Activated CD4-positive, alpha-beta T cell treated with anti-CD3 and anti-CD28 coated beads, Interleukin-2, Interleukin-4, amounts not matched to agents 100 ng/mL and 50 ng/mL, durations not matched to agents 16 hours and 8 hours (primary cell): ENCODE measurements at places on chromosomes 3 and 15.

GRCh38 chr3:180116658-180117057 lies 79.9 kb upstream of the PEX5L start:
- no peak for DNase-seq

- no peak for DNase-seq
Measured at GRCh38 chr15:77535845-77536244, 96.9 kb downstream of the LINGO1 start.

GRCh38 chr3:77147836-77148578 lies 108.1 kb downstream of the ROBO2 start:
- DNase-seq: no peak

DNA sequence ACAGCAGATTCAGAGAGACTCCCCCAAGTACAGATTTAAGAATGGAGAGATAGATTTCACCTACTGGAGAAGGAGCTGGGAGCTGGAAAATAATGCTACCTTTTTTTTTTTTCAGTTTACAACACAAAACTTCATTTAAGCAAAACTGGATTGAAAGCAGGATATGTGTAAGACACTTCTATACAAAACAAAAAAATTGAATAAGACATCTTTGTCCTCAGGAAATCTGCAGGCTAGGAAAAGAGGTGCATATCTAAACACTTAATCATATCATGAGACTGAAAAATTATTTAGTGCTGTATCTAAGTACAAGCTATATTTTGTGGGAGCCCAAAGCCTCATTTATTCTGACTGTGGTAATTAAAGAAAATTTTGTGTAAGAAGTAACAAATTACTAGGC lies 516.1 kb downstream of the ZIC1 start:
- DNase-seq: no peak

GRCh38 chr3:156978481-156978961 lies 152.4 kb downstream of the LEKR1 start:
- DNase-seq: no peak

- no peak for DNase-seq
Measured at GRCh38 chr3:65169961-65170360, 482.2 kb upstream of the ADAMTS9 start.

- DNase-seq: no peak
Measured at GRCh38 chr15:93980261-93980911, 251.0 kb upstream of the MCTP2 start.

DNA sequence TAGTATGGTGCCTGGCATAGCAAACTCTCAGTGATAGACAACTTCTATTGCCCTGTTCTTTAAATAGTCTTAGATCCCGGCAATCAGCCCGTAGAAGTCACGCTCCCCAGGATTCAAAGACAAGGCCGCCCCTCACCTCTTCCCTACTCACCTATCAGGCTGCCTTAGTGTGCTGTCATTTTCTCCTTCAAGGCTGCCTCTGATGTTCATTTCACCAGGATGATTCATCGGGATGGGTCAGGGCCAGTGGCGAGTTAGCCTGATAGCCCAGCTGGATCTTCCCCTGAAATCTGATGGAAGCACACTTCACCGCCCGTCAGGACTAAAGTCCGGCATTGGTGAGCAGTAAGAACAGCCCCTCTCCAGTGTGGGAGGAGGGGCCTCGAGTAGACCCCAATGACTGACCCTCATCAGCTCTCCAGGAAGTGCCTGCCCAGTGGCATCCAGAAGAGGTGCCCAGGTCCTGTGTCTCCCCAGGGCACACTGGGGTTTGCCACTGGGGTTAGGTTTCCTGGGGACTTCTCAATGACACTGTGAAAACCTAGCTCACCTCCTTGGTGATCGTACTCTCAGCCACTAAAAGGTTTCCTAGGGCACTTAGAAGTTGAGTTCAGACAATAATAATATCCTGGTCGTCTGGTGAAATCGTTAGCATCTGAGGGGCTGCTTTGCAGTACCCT lies 37.5 kb downstream of the TPM1 start:
- DNase-seq: no peak

DNA sequence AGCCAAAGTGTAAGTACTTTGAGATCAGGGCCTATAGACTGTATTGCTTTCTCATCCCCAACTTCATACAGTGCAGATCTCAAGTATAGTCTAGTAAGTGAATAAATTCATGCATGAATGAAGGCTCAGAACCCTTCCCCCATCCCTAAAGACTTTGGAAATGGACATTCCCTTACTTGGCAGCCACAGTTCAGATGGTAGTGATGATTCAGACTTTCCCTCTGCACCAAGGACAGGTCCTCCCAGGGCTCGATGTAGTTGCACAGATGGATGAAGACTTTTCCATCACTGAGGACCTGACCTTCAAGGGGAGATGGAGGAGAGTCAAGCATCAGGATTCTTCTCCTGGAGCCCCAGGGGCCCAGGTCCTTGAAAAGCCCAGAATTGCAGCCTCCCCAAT lies 4.6 kb downstream of the TIMP4 start:
- no peak for DNase-seq

DNA sequence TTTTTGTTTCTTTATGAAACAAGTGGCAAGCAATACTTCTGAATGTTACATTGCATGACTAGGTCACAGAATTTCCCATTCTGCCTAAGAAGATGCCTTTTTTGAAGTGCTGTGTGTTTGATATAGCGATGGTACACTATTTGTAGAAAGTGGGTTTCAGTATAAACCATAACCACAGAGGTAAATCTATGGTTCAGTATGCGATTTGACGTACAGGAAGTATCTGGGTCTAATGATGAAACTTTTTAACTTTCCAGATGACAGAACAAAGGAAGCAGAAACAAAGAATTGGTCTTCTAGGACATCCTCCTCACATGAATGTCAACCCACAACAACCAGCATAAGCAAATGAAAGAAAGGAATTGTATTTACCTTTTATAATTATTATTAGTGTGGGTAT lies 133.4 kb upstream of the BHLHE40 start:
- DNase-seq: peak; percentile 85

GRCh38 chr3:15805756-15806266 lies 8.0 kb upstream of the ANKRD28 start:
- peak; percentile 64 for DNase-seq

GRCh38 chr15:31365032-31365654 lies 38.5 kb downstream of the KLF13 start:
- no peak for DNase-seq
